Esophagus mucosa (tissue), 1 donor: ENCODE measurements at places on chromosomes 5 and 9.

GRCh38 chr5:32450952-32451351 is 6.4 kb upstream of the ZFR start:
- ATAC-seq, result no peak

DNA sequence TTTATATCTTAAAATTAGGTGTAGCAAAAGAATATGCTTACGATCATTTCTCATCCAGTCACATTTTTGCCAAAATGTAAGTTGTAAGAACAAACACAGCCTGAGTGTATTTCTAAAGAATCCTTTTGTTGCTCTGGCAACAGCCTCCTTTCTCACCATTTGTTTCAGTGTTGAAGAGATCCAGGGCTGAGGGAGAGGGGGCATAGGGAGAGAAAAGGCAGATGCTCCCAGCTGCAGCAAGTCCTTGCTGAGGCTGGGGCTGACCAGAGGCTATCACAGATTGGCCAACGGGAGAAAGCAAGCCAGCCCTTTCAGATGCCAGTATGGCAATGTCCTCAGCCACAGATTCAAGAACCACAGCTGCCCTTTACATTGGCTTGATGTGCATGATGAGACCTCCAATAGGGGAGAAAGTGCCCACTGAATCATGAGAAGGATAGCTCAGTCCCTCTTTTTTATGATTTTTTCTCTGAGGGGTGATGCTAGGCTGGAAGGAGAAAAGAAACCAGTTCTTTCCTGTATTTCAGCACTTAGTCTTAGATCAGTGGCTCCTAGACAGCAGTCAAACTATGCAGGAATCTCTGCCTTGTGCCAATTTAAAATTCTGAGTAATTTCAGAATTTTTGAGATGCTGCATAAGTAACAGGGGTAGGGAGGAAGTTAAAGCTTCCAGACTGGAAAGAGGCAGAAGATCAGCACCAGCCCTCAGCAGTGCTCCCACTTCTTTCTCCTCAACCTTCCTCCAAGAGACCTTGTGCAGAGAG is 142.1 kb downstream of the LHFPL2 start:
- no peak for ATAC-seq

DNA sequence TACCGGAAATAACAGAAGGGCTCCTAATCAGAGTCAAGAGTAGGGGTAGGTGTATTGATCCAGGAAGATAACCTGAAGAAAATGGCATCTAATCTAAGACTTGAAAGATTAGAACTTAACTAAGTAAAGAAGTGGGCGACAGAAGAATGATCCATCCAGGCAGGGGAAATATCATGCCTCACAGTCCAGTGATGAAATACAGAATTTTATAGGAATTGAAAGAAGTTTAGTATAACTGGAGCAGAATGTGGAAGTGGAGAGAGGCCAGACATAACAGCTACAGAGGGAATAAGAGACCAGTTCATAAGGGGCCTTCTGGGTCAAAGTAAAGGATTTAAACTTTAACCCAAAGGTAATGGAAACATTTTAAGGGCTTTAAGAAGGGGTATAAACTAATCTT is 42.2 kb downstream of the ERP44 start:
- no peak for ATAC-seq

DNA sequence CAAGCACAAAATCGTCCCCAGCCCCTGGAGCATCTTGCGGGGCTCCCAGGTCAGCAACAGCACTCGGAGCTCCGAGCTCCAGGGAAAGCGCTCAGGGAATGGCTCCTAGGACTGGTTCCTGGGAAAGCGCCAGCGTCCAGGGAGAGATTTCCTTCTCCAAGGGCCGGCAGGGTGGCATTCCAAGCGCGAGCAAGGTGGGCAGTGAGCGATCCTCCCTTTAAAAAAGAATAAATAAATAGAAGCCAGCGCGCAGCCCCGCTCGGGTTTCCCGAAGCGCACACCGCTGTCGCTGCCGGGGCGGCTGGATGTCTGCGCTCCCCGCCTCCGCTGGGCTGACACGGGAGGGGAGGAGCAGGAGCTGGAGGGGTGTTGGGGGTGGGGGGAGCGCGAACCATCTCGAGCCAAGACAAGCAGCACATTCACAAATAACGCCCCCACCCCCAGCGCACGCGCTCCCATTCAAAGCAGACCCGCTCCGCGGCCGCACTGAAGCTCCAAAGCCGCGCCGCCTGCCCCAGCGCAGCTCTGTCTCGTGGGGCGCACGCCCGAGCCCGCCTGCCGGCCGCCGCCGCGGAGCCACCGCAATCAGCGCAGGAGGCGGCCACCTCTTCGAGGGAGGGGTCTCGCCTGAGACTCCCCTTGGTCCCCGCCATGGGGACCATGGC is 327.4 kb downstream of the SH3GL2 start:
- no peak for ATAC-seq

- no peak for ATAC-seq
Measured at GRCh38 chr9:112002847-112003457, 106.3 kb downstream of the UGCG start.

DNA sequence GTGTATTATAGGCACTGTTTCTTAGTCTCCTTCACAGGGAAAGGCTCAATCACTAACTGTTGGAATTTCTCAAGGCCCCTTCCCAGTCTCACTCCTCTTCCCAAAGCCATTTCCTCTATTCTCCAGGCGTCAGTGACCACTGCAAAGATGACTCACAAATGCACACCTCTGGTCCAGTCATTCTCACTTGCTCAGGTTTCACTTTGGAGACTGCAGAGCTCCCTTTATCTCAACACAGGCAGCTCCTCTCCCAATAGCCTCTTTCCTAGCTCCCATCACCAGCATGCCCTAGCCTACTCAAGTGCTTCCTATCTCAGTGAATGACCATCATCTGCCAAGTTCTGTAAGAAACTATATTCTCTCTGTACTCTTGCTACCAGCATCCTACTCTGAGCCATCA is 323.6 kb downstream of the NTRK2 start:
- ATAC-seq, result no peak

GRCh38 chr9:38096238-38096805 is 27.3 kb upstream of the SHB start:
- ATAC-seq, result peak; percentile 100

DNA sequence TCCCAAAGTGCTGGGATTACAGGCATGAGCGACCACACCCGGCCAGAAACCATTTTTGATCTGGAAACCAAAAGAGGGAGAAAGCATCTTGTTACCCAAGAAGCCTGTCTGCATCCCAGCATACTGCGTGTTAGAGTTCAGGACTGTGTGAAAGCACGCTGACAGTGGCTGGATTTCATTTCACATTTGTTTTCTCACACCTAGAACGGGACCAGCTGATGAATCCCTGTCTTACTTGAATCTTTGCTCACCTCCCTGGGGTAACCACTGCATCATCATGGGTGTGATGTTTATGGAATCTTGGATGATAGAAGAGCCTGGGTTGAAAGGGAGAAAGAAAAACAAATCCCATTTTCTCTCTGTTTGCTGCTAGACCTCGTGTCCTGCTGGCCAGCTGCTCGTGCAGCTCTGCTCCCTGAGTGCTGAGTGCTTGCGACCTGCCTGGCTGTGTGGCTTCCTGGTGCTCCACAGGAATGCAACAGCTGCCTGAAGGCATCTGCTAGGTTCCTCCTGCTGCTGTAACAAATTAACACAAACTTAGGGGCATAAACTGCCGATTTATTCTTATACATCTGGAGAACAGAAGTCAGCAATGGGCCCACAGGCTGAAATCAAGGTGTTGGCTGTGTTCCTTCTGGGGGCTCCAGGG is 378.3 kb upstream of the DAP start:
- ATAC-seq, result no peak

DNA sequence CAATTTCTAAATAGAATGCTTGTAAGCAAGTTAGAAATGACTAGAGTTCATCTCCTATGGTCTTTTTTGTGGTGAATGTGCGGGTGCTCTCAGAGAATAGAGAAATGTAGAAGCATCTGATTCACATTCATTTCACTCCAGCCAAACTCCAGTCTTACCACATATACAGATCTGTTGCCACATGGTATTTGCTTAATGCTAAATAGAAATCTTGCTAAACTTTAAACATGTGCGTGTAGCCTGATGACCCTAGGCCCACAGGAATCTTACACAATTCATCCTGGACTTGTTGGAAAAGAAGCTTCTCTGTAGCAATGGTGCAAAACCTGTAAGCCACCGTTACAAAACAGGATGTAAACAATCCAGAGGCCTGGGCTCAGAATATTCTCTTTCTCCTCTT is 135.2 kb downstream of the PCSK1 start:
- peak; percentile 15 for ATAC-seq

- no peak for ATAC-seq
Measured at GRCh38 chr5:103587185-103587748, 24.7 kb upstream of the NUDT12 start.

GRCh38 chr9:134757216-134757975 is 115.8 kb downstream of the COL5A1 start:
- no peak for ATAC-seq

DNA sequence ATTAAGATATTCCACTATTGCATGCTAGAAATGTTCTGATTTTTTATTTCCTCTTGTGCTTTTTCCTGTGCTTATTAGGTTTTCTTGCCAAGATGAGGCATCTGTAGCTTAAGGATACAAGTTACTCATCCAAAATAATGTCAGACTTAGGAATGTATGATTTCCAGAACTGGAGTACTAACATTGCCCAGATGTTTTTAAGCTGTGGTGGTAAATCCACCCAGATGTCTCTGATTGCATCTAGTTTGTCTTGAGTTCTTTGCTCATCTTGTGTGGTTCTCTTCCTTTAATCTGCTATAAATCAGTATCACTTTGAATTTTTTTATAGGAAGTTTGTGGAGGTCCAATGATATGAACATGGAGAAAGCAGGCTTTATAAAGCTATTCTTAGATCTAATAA is 337.5 kb upstream of the ZNF608 start:
- ATAC-seq, result no peak

GRCh38 chr9:90033028-90033650 is 428.3 kb downstream of the GADD45G start:
- ATAC-seq, result no peak

DNA sequence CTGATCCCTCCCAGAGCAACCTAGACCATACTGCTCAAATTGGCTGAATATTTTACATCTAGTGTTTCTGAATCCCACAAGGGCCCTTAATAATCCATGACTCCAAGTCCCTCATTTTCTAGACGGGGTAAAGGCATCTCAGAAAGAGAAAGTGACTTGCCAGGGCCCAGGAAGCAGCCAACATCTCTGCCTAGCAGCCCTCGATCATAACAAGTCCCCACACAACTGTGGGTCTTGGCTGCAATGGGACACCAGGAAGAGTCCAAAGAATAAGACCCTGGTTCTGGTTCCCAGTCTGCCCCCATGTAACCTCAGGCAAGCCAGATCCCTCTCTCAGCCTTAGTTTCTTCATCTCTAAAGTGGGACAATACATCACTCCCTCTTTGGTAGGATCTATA is 6.3 kb downstream of the ANXA6 start:
- no peak for ATAC-seq

GRCh38 chr9:95007226-95007869 is 280.8 kb downstream of the AOPEP start:
- ATAC-seq, result peak; percentile 24

DNA sequence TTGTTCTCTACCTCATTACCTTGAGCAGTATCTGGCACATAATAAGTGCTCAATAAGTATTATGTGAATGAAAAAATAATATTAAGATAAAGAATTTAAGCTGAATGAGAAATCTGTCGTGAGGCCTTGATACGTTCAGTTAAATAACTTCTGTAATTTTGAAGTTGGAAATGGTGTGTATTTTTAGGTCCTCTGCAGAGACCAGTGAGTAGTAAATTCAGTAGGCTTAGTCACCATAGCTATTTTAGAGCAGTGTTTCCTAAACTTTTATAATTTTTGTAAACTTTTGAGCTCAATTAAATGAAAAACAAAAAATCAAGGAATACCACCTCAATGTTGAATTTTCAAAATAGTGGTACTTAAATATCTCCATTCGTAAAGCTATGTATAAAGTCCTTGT is 25.0 kb downstream of the ERBIN start:
- ATAC-seq, result no peak

- no peak for ATAC-seq
Measured at GRCh38 chr9:131886826-131887225, 146.9 kb upstream of the RAPGEF1 start.

GRCh38 chr5:115487756-115488155 is 56.8 kb downstream of the FEM1C start:
- ATAC-seq, result no peak

- no peak for ATAC-seq
Measured at GRCh38 chr5:157115012-157115411, 6.2 kb upstream of the HAVCR2 start.

DNA sequence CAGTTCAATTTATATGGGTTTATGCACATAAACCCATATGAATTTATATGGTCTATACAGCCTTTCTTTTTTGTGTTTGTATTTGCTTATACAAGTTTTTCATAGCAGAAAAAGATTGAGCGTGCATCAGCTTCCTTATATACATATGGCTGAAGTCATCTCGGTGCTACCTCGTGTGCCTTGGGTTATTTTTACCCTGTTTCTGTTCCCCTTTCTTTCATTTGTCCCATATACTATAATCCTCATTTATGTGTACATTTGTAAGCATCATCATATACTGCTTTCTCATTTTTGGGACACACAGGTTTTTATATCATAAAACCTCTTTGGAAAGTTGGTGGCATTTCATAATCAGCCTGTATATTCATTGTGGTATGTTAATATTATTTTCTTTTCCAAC is 107.8 kb upstream of the ADAMTSL1 start:
- ATAC-seq, result no peak

GRCh38 chr5:137570070-137570469 is 70.9 kb upstream of the SPOCK1 start:
- ATAC-seq, result no peak

DNA sequence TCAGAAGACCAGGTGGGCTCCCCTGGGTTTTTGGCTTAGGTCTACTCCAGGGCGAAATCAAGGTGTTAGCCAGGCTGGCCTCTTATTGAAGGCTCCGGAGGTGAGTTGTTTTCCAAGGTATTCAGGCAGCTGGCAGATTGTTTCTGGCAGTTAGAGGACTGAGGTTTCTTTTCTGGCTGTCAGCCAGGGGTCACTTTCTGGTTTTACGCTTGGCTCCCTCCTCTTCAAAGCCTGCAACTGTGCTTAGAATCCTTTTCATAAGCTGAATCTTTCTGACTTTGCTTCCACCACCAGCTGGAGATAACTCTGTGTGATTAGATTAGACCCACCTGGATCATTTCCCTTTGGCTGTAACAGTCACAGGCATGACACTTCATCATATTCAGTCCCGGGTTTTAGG is 24.6 kb downstream of the RFK start:
- ATAC-seq, result no peak

DNA sequence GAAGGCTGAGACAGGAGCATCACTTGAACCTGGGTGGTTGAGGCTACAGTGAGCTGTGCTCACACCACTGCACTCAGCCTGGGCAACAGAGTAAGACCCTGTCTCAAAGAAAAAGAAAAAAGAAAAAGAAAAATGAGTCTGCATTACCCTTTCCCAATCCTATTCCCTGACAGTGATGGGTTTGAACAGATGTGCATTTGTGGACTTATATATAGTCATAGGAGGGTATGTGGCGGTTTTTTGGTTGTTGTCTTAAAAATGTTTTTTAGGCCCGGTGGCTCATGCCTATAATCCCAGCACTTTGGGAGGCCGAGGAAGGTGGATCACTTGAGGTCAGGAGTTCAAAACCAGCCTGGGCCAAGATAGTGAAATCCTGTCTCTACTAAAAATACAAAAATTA is 13.4 kb downstream of the HDHD3 start:
- no peak for ATAC-seq
